ENCODE measurements at places on chromosomes 5 and 9.

DNA sequence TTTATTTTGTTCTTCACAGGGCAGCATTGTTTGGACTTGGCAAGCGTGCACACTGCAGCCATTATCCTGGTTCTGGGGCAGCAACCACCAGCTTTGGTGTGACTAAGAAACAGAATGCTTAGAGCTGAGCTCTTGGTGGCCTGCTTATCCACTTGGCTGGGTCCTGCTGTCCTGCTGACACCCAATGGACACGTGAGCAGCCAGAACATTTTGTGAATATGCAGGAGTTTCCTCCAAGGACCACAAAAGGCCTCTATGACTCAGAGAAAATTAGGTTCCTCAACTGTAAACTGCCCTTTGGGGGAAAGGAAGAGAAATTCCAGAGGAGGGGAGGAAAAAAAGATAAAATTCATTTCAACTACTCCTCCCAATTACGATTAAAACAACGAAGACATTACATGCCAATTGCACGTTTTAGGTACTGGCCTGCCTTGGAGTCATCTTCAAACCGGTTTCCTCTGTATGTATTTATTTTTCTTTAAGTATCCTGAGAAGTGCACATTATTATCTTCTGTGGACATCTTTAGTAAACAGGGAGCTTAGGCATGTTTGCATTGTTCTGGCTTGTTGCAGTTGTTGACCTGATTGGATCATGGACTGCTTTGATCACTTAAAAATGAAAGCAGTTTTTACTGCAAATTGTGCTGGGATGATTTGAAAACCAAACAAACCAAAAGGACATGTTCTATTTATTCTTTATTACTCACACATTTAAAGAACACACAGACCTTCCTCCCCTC is 82.3 kb upstream of the TLE4 start:
- no peak for DNase-seq

- DNase-seq, result no peak
Measured at GRCh38 chr5:86917117-86917579, 299.4 kb downstream of the COX7C start.

DNA sequence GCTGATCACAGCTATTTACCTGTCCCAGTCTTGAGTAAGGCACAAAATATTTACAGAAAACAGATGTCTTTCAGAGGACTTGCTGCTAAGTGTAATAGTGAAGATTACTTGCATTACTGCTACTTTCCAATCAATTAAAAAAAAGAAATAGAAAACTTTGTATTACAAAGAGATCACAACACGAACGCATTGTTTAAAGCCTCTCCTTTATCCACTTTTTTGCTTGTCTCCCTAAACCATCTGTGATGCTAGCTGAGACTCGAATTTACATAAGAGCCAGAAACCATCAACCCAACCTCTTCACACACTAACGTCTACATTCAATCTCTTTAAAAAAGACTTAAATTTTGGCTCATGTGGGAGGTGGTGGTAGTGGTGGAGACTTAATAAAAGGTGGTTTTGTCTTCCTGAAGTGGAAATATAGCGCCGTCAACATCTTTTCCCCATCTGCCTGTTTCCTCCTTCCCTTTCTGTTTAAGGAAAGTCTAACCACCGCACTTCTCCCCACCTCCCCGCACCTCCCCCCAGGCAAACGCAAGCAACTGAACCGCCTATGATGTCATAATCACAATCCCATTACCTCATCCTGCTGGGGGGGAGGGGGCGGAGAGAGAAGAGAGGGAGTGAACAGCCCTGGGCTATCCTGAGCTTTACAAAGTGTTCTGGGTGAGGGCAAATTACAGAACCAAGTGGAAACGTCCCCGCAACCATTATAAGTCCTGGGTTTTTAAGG is 948 bp upstream of the FAM53C start:
- no peak for DNase-seq

DNA sequence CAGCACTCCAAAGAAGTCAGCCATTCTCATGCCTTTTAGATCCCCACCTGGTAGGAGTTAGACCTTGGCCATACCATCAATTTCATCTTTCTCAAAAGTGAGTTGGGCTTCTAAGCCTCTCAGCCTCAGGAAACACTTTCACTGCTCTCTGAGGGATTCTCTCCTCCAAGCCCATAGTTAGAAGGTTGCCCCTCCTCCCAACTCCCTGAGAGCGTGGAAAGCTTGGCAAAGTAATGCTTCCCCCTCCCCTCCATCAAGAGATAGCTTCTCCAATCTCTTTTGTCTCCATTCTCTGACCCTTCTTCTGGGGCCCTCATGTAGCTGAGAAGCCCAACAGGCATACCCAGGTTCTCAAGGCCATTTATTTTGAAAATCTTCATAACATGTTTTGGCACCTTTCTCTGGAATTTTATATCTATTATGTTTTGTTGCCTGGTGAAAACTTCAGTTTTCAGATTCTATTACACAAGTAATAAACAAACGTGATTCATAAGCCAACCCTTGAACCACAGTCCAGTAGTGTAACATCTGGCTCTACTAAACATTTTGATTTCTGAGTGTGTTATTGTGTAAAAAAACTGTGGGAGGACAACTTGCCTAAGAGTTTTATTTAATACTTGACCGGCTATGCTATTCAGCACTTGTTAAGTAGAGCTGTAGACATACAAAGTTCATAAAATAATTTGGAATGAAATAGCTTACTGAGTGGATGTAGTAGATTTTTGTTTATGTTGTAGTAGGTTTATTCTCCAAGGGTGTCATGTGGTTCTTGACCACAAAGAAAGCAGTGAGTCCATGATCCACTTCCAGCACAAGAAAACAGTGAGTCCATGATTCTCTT is 17.1 kb downstream of the LVRN start:
- no peak for DNase-seq

DNA sequence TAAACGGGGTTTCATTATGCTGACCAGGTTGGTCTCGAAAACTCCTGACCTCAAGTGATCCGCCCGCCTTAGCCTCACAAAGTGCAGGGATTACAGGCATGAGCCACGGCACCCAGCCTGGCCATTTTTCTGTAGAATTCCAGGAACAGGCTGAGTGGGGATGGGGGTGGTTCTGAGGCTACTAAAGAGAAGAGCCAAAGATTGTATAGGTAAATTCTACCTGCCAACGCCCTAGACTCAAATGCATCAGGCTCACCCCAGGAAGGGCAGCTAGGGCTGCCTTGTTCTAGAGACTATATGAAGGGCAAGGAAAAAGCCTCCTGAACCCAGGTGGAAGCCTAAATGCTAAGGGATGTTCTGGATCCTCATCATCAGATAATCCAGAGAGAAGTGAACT is 1.6 kb upstream of the C5orf52 start:
- no peak for DNase-seq

GRCh38 chr9:125284855-125285254 is 23.2 kb downstream of the GAPVD1 start:
- no peak for DNase-seq

GRCh38 chr5:127834094-127834531 is 130.9 kb downstream of the CCDC192 start:
- DNase-seq, result no peak

DNA sequence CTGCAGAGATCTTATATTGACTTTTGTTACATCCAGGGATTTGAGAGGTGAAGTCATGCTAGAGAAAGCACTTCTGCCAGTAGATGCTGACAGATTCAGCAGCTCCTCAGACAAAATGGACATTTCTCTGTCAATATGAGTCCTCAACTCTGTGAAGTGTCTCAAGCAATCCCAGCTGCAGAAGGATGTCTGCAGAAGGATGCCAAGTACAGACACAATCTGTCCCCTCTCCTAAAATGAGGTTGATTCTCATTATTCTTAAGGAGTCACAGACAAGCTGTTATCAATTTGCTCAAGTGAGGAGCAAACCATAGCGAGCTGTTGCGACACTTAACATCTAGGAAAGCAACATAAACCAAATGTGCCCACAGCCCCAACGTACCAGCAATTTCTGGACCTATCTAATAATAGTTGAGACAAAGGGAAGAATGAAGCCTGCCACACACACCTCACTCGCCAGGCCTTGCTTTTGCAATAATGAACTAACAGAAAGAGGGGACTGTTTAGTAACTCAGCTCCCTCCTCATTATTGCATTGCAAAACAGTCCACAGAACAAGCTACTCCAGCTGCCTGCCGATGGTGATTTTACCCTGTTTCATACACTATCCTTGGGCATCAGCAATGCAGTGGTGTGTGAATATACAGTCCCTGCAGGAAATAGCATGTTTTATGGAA is 364.2 kb upstream of the PDE4D start:
- DNase-seq, result no peak

GRCh38 chr9:79572032-79572607 is 355 bp downstream of the TLE4 start:
- peak; percentile 63 for DNase-seq

GRCh38 chr9:28762167-28762566 is 1188.9 kb upstream of the C9orf72 start:
- DNase-seq, result no peak

DNA sequence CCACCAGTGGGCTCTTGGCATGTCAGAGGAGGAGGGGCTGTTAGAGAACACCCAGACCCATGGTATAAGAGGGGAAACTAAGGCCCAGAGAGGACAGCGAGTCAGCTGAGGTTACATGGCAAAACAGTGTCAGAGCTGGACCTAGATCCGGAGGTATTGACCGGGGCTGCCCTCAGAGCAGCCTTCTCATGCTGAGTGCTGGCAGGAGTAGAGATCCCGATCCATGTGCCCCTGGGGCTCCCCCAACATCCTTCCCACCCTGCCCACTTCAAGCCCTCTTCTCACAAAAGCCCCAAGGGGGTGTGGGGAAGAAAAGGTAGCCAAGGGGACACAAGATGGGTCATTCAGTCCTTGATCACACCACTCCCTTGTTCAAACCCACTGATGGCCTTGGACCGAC is 19.9 kb downstream of the CSF1R start:
- DNase-seq, result no peak

DNA sequence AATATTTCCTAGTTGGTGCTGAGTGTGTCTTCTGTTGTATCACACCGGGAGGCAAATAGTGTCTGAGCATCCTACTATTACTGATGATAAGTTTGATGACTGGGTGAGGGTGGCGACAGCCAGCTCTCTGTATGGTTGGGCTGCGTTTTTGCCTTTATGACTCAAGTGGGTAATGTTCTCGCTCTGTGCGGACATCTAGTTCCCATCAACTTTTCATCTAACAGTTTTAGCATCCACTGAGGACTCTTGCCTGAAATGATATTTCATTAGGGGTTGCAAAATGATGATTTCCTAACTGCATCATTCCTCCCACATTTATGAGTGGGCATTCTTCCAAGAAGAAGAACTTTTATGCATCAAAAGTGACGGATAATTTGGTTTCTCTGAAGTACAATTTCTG is 26.5 kb downstream of the HMCN2 start:
- no peak for DNase-seq

- no peak for DNase-seq
Measured at GRCh38 chr9:123488722-123489321, 132.8 kb downstream of the CRB2 start.

GRCh38 chr5:8908055-8908683 is 637.7 kb downstream of the SEMA5A start:
- peak; percentile 24 for DNase-seq

- DNase-seq, result no peak
Measured at GRCh38 chr5:140658870-140659269, 5.8 kb upstream of the WDR55 start.

GRCh38 chr5:24385070-24385469 is 259.7 kb downstream of the CDH10 start:
- DNase-seq, result no peak

GRCh38 chr9:110036286-110036685 is 171.7 kb downstream of the C9orf152 start:
- DNase-seq, result no peak

- peak; percentile 37 for DNase-seq
Measured at GRCh38 chr9:136023410-136024225, 62.4 kb upstream of the UBAC1 start.

GRCh38 chr9:33374634-33375237 is 27.6 kb downstream of the AQP7 start:
- peak; percentile 80 for DNase-seq

DNA sequence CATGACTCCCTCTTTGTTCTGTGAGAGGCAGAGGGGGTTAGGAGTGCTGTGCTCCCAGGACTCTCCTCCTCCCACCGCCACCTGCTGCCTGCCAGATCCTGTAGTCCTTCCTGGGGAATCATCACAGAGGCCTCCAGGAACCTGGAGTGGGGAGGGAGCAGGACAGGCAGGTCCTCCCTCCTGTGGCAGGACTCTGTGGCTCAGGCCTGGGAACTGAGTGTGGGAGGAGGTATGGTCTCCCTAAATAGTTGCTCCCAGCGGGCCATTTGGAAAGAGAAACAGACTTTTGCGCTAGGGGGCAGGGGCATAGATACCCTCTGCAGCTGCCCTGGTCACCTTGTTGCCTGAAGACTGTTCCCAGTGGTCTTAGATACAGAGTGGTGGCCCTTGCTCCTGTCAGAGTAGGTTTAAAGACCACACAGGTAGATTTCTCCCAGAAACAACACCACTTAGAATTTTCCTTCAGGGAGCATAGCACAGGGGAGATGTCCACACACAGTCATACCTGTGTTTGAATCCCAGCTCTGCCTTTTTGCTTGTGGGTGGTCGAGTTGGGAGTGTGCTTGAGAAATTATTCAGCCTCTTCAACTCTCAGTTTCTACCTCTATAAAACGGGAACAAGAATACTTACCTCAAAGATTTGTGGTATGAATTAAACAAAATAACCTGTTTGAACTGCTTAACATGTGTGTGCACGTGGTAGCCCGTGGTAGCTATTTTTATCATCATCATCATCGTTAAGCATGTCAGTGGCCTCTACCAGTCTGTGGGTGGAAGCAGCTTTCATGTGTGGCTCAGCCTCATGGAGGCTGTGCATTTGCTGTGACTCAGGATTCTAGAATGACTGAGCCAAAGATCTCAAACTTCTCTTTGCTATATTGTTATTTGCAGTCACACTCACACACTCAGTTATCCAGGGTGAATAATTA is 55.8 kb downstream of the SLC22A5 start:
- no peak for DNase-seq

GRCh38 chr5:167657016-167657415 is 634.4 kb upstream of the WWC1 start:
- DNase-seq, result no peak

GRCh38 chr9:14400658-14400995 is 86.7 kb upstream of the NFIB start:
- peak; percentile 50 for DNase-seq

- no peak for DNase-seq
Measured at GRCh38 chr9:126114850-126115460, 211.7 kb upstream of the MVB12B start.

- no peak for DNase-seq
Measured at GRCh38 chr5:27290172-27290571, 251.8 kb upstream of the CDH9 start.

- DNase-seq, result no peak
Measured at GRCh38 chr5:74095871-74096270, 469.9 kb downstream of the ARHGEF28 start.
